DMS 273 treated with DMSO at 0.1 percent for 48 hours (cell line): ENCODE measurements at places on chromosomes 7 and 10.

DNA sequence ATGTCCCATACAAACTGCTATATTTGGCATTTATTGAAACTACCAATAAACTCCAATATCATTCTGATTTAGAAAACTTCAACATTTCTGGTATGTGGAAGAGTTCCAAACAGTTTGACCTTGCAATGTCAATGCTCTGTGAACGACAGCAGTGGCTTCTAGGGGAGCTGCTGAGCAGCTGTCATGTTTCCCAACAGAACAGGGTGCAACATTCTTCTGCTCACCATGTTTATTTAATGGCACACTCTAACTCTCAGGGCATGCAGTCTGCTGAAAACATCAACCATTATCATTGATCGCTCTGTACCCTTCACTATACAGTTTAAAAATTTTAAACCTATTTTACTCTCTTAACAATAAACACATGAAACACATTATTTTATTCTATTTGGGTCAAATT is 25.9 kb downstream of the LMOD2 start:
- no peak for DNase-seq

DNA sequence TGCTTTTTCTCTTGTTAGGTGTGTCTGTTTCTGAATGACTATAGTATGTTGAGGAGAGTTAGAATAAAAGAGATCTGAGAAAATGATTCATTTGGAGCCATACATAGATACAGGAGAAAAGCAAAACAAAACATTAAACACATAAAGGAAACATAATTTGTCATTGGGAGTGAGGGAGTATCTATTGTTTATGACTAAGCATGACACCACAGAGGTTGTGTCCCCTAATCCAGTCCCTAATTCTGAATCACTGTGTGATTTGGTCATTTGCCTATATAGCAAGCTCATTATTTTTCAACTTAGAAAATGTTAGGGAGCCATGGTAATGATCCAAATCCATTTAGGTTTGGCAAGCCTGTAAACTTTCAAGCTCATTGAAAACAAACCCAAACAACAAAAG is 132.3 kb upstream of the BMPER start:
- DNase-seq = no peak

GRCh38 chr7:92934096-92934495 is 97.7 kb upstream of the CDK6 start:
- DNase-seq = no peak

DNA sequence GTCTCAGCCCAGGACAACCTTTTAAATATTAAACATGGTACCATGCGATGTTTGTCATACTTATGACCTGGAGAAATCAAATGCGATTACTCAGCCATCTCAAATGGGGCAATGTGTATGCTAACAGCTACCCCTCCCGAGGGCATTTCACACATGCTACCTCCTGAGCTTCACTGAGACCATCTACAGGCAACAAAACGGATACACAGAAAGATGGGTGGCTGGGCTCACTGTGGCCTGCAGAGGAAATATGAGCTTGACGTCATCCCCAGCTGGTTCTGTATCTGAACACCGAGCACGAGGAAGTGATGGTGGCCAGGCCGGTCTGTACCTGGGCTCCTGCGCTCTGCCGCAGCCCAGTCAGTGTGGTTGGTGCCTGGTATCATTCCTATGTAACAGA is 374.3 kb downstream of the RPS24 start:
- no peak for DNase-seq
